ENCODE measurements at places on chromosomes 7 and 10.

DNA sequence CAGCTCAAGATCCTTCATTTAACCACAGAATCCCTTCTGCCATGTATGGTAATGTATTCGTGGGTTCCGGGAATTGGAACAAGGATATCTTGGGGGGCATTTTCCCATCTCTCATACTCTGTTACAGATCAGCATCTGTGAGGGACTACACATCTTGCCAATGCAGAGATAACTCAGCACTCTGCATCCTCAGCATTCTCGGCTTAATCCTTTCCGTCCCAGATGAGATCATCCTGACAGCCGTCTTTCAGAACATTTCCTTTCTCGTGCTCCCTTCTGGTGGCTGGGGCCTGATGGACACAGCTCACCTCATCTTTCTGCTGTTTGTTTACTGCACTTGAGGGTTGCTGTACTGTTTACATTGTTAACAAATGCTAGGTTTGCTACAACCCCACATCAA is 25.3 kb downstream of the FKBP6 start:
- no peak for DNase-seq

- DNase-seq = no peak
Observed at GRCh38 chr7:16130111-16131110, 290.9 kb downstream of the CRPPA start.

DNA sequence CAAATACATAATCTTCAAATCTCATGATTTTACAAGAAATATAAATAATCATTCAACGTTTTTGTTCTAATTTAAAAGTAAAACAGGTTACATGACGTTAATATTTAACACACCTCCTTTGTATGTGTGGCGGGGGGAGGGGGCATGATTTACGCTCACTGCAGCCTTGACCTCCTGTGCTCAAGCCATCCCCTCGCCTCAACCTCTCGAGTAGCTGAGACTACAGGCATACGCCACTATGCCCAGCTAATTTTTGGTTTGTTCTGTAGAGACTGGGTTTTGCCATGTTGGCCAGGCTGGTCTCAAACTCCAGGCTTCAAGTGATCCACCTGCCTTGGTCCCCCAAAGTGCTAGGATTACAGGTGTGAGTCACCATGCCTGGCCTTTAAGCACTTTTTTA is 7.2 kb upstream of the CACNA2D1 start:
- DNase-seq = no peak

GRCh38 chr10:9357471-9357870 is 1303.0 kb downstream of the GATA3 start:
- no peak for DNase-seq

DNA sequence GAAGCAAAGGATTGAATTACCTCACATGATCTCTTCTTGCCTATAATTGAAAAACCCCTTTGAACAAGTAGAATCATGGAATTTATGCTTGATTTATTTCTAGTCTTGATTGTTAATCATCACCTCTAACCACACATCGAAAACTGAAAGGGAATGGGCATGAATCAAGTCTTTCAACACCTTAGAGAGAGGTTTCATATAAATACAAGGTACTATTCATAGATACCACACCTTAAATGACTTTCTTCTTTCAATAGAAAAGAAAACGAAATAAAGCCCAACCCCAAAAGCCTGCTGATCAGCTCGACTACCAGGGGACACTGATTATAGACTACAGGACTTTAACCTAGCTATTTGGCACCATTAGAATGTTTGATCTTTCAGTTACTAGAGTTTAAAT is 128.6 kb upstream of the PTPRZ1 start:
- no peak for DNase-seq

- no peak for DNase-seq
Observed at GRCh38 chr10:110656612-110657011, 12.5 kb downstream of the RBM20 start.

DNA sequence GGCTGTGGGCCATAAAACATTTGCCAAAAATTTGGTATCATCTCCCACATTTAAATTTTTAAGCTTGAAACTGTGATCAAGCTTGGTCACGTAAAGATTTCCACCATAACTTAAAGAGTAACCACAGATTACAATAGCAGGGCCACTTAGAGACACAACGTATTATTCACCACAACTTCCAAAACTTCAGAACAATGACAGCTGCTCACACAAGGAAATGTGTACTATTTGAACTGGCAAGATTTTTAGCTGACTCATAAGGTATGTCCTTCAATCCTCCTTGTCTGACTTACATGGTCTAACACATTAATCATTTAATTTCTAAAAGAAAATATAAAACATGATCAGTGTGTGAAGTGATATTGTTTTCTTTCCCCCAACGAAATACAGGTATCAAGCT is 234.5 kb downstream of the PARD3 start:
- DNase-seq = no peak

- no peak for DNase-seq
Observed at GRCh38 chr7:91814189-91814588, 66.3 kb downstream of the MTERF1 start.

DNA sequence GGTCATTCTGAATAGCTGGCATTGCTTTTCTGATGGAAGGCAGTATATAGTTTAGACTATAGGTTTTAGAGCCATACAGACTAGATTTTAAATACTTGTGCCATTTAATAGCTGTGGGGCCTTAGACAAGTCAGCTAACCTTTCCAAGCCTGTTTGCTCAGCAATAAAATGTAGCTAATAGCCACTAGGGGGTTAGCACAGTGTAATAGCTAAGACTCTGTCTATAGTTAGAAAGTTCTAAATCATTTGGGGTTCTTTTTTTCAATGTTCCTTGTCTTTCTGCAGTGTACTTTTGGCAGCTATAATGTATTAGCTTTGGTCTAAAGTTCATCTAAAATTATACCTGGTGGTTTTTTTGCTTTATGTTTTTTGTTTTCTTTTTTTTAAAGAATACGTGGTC is 7.5 kb upstream of the KIFBP start:
- DNase-seq = no peak

- no peak for DNase-seq
Observed at GRCh38 chr7:43768201-43768886, 9.9 kb downstream of the BLVRA start.

DNA sequence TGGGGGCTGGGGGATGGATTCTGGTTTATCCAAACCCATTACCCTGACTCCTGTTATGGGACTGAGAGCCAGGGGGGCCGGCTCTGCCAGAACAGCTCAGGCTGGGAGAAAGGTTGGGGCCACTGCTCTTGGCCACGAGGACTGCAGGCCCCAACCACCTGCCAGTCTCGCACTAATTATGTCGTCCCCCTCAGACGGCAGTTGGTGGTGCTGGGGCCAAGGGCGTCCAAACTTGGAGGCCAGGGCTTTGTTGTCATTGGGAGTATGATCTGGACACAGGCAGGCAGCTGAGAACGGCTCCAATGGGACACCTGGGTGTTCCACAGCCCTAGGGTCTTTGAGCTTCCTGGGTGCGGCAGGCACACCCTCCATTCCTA is 34.7 kb downstream of the DRGX start:
- DNase-seq = no peak

DNA sequence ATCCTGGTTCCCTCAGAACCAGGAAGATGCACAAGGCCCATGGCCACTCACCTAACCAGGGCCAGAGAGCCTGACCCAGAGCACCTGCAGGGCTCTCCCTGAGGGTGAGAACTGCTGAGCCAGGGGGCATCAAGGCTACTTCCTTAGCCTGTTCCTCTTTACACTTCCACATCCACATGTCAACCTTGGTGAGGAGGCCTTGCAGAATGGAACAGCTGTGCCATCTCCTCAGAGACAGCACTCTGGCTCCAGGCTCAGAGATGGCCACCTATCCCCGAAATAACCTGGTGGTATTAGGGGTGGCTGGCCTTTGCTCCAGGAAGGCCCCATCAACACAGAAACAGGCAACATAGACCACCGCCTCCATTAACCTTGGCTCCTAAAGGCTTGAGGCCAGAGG is 473.0 kb downstream of the RPS24 start:
- DNase-seq = no peak

DNA sequence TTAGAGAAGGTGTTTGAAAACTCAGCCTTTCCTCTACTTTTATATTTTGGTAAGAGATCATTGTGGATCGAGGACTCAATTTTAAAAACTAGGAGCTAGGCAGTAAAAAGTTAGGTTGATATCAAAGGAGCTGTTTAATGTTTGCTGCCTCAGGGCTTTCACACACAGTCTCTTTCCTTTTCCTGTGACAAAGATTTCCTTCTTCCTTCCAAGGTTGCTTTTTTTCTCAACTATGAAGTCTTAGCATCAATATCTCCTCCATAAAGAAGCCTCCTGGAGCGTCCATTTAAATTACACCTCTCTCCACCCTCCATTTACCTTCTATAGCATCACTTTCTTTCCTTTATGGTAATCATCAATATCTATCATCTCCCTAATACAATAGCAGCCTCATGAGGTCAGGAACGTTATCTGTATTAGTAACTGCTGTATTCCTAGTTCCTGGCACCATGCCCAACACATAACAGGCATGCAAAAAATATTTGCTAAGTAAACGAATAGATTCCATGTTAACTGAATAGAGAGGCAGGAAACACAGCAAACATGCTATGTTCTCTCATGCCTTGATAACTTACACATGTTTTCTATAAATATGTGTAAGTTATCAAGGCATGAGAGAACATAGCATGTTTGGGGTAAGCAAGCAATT is 48.5 kb downstream of the GNAT3 start:
- DNase-seq = no peak

DNA sequence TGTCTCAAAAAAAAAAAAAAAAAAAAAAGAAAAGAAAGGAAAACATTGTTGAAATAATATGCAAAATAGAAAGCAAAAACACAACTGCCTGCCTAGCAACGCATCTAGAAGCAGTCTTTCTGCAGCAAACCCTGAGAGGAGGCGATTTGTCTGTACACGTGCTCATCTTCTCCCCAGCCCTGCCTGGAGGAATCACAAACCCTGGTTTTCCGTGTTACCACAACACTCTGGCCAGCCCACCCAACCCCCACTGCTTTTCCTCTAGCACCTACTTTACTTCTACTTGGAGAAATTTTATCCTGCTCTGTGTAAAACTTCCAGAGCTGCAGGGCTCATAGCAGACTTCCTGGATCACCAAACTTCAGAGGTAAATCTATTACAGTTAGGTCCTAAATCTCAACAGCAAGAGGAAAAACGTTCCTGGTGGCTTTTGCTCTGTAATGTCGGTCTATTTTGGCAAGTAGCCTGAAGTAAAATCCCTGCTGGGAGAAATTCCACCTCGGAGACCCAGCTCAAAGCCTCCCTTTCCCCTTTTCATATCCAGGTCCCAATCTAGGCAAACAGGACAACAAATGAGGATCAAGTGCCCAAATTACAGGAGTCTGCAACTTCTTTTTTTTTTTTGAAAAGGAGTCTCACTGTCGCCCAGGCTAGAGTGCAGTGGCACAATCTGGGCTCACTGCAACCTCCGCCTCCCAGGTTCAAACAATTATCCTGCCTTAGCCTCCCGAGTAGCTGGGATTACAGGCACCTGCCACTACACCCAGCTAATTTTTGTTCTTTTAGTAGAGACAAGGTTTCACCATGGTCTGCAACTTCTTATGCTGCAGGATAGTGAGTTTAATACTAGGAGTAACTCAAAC is 91.6 kb downstream of the DNMBP start:
- DNase-seq = no peak

DNA sequence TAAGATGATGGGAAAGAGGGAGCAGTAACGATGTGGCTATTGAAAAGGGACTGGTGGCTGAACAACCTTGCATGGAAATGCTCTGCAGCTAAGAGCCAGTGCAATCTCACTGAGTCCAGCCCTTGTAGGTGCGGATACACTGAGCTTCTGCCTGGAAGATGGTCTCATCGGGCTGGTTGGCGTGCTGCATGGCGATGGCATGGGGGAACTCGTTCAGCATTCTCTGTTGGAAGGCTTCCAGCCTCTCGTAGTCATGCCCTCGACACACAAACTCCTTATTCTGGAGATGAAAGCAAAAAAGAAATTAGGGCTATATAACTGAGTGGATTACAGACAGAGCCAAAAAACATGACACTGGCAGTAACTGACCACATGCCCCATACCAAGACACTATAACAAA is 197.8 kb upstream of the IMMP2L start:
- no peak for DNase-seq

DNA sequence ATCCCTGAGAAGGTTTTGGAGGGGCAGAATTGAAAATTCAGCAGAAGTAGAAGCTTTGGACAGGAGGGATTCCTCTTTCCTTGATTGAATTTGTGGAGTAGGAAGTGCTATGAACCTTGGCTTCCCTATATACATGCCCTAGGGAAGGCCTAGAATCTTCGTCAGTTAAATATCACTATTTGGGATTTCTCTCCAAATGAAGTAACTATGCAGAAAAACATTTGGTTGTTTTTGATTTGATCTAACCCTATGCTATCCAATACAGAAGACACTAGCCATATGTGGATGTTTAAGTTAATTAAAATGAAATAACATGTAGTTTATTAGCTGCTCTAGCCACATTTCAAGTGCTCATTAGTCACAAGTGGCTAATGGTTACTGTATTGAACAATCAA is 15.7 kb downstream of the ANLN start:
- DNase-seq = no peak

GRCh38 chr7:30988351-30989005 is 24.7 kb downstream of the GHRHR start:
- DNase-seq = no peak

DNA sequence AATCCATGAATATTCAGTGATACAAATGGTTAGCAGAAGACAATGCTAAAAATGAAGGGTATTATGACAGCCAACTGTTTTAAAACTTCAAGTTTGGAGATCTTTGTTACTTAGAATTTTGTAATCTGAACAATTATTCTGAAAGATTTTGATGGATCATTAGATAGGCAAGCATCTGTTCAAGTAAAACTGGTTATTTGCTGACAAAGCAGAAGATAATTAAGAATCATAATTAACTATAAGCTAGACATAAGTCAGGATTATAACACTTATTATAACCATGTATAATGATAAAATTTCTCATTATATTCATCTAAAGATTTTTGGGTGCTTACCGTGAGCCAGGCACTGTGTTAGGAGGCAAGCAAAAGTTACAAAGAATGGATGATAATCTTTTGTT is 1145.1 kb downstream of the CNTNAP2 start:
- no peak for DNase-seq

DNA sequence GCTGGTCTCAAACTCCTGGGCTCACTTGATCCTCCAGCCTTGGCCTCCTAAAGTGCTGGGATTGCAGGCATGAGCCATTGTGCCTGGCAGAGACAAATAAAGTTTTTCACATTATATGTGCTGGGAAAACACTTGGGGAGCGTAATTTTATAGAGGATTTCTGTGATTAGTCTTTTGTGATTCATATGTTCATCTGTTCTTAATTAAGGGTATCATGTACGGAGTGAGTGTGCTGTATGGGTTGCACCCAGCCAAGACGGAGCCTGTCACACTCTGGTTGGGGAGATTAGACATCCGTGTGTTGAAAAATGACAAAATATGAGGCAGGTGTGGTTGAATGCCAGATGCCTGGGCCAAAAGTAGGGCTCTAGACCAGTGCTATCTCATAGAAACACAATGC is 10.3 kb downstream of the ADRB1 start:
- no peak for DNase-seq

GRCh38 chr7:133649593-133649992 is 396.7 kb downstream of the EXOC4 start:
- DNase-seq = no peak

GRCh38 chr7:132738254-132738653 is 162.0 kb upstream of the PLXNA4 start:
- DNase-seq = no peak

- DNase-seq = no peak
Observed at GRCh38 chr10:77293773-77294172, 343.8 kb downstream of the KCNMA1 start.
